Placental epithelial cell (primary cell): ENCODE measurements at places on chromosomes 16 and 17. TPM values are rescaled to one million over a fixed set of nuclear protein-coding genes. Genes with fewer than 3 reads are reported as not detected.

Gene AGRP
- not detected in 2 replicates for total RNA-seq

Gene KRT27
- total RNA-seq = 0.79 TPM in 1 of 2 replicates, not detected in the other

Gene NECAB2
- not detected in 2 replicates for total RNA-seq

Gene HEATR9
- total RNA-seq = not detected in 2 replicates

Gene KLHL10
- total RNA-seq = 0.79 TPM in 1 of 2 replicates, not detected in the other

Gene OR3A3
- total RNA-seq = not detected in 2 replicates

Gene SNX20
- under 0.01 and 0.22 TPM in 2 replicates for total RNA-seq

Gene CLEC18C
- total RNA-seq = 0.11 and 1.2 TPM in 2 replicates

Gene ARHGDIG
- total RNA-seq = not detected in 2 replicates
